ENCODE measurements at places on chromosomes 1 and 21. TPM values are rescaled to one million over a fixed set of nuclear protein-coding genes. Genes with fewer than 3 reads are reported as not detected.

DNA sequence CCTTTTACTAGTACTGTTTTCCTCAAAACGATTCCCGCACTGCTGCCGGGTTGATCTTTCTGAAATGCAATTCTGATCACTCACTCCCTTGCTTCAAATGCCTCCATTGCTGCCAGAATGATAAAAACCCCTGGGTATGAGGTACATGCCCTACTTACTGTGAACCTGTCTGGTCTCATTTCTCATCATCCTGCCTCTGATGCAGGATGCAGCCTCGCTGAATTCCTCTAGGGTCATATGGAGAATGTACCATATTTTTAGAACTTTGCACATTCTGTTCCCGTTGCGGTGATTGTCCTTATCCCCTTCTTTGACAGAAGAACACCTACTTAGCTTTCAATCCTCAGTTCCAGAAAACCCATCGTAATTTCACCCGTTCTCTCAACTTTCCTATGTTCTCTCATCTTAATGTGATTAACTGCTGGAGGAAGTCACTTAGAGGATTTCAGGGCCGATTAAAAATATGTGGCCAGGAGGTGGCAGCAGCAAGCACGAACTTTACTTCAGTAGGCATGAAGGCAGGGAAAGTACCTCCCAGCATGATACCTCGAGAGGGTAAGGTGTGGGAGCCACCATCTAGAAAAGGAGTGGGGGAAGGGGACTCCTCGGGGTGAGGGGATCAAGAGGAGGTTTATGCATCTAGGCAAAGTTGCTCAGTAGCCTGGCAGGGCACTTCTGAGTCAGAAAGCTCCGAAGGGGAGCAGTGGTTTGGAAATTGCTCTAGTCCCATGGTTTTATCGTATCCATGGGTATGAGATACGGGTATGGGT, 361.5 kb upstream of the ZP4 start:
- DNase-seq, result no peak

DNA sequence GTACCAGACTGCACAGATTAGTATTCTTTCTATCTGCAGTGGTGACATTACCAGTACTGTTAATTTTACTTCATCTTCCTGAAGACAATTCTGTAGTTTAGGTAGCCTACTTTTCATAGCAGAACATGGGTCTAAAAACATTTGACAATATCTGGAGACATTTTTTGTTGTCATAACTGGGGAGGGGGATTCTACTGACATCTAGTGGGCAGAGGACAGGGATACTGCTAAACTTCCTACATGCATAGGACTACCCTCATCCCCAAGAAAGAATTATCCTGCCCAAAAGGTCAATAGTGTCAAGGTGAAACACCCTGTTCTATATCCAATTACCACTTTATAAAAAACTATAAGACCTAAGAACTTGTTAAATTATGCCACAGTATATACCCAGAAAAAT, 3.4 kb upstream of the ARHGAP29 start:
- no peak for DNase-seq

DNA sequence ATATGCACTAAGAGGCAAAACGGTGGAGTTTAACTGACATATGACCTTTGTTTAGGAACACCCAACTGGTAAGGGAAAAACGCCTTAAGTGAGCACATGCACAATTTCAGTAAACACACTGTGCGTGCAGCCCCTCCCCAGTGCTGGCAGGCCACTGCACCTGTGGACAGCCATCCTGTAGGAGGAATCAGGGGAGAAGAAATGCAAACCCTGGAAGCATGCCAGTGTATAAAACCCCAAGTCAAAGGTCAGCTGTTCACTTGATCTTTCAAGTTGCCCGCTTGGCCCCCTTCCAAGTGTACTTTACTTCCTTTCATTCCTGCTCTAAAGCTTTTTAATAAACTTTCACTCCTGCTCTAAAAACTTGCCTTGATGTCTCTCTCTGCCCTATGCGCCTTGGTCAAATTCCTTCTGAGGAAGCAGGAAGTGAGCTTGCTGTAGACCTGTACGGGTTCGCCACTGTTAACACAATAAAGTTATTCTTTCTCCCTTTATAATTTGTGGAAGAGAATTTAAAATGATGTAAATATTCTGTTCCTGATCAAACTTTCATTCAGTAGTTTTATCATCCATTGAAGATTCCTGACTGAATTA, 31.8 kb downstream of the USP25 start:
- DNase-seq, result no peak

GRCh38 chr1:181062836-181063428, 25.6 kb upstream of the IER5 start:
- DNase-seq, result no peak

GRCh38 chr1:244887281-244887680, 22.9 kb upstream of the HNRNPU start:
- no peak for DNase-seq

DNA sequence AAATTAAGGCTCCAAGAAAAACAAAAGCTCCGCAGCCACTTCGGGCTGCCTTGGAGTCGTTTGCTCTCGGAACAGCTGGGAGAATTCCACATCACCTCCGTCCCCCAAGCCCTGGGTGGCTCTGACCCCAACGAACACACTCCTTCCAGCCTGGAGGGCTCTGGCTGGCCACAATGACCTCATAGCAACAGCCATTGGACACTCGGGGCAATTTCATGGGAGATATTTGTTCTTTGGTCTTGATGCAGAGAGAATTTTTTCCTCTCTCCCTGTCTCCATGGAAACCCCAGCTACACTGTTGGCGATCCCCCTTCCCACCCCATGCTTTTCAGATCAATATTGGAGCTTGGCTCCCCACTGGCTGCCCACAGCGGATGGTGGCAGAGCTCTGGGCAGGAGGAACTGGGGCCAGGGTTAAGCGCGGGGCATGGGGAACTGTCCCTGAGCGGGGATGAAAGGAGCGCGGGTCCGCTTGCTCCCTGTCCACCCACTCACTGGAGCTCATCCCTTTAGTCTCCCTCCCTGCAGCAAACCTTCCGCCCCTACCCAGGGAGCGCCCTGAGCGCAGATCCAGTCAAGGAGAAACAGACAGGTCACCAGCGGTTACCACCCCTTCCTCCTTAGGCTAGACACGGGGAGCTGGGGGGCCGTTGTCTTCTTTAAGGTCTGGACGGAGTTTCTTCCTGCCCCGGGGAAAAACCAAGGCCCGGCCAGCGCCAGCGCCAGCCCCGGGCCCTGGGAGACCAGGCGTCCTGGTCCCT, 1.2 kb downstream of the WNT4 start:
- no peak for DNase-seq

- no peak for DNase-seq
These were observed 108.3 kb downstream of the HIVEP3 start for GRCh38 chr1:41810446-41810845.

DNA sequence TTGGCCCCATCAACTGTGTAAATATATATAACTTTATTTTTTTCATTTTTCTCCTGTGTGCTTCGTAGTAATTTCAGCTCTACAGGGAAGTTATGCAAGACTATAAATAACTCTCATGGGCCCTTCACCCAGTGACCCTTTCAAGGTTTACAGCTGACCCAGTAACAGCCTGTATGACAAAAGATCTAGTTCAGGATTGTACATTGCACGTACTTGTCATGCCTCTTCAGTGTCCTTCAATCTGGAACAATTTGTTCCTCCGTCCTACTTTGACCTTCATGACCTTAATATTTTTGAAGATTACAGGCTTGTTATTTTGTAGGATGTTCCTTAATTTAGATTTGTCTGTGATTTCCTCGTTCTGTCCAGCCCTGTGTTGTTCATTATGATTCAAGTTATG, 40.5 kb downstream of the BRINP2 start:
- DNase-seq, result no peak

- DNase-seq, result no peak
These were observed 105.3 kb downstream of the BCAR3 start for GRCh38 chr1:93576346-93576745.

- no peak for DNase-seq
These were observed 411.9 kb downstream of the ZP4 start for GRCh38 chr1:237478842-237479241.

GRCh38 chr1:3185896-3186525, 117.0 kb downstream of the PRDM16 start:
- DNase-seq, result no peak

OLFML3 gene
- 5.8 TPM for total RNA-seq

ESRRG gene
- 21.8 TPM for total RNA-seq
